IPS-NIHi11 (cell line): ENCODE measurements at places on chromosomes 4 and X.

- DNase-seq = no peak
Measured at GRCh38 chr4:176300565-176300964, 19.2 kb upstream of the SPCS3 start.

DNA sequence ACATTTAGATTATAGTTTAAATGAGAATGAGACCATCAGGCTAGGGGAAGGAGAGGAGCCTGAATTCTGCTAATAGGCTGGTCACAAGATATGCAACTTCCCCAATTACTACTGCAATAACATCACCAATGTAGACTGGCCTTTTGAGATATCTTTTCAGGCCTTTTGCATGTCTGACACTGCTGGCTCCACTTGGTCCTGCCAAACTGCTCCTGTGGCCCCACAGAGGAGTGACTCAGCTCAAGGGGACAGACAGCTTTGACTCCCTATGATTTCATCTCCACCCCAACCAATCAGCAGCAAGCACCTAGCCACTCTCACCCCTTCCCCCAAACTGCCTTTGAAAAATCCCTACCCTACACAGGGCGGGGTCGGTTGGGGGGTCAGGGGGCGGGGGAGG is 22.8 kb downstream of the GPRIN3 start:
- no peak for DNase-seq

GRCh38 chrX:110003167-110004156 is 548 bp downstream of the TMEM164 start:
- no peak for DNase-seq

GRCh38 chrX:317424-318067 is 1.1 kb downstream of the GTPBP6 start:
- DNase-seq = peak; percentile 96

DNA sequence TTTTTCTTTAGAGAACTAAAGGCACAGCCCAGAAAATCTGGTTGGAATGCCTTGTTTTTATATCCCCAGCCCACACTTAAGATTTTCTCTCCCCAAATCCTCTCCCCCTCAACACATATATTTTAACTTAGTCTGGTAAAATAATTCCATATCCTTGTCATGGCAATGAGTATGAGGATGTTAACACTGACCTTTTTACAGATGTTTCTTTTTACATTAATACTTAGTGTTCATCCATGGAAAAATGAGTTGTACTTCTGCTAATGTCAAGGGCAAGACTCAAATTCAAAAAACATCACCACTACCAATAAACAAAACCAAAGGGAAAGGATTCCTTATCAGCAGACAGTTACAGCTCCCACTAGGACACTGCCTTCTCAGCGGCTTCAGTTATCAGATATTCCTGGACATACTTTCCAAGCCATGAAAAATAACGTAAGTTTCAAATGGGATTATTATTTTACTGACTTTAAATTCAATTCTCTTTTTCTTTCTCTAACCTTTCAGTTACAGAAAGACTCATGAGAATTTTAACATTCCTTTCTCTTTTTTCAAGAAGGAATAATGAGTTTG is 83.3 kb downstream of the RASL11B start:
- DNase-seq = no peak

DNA sequence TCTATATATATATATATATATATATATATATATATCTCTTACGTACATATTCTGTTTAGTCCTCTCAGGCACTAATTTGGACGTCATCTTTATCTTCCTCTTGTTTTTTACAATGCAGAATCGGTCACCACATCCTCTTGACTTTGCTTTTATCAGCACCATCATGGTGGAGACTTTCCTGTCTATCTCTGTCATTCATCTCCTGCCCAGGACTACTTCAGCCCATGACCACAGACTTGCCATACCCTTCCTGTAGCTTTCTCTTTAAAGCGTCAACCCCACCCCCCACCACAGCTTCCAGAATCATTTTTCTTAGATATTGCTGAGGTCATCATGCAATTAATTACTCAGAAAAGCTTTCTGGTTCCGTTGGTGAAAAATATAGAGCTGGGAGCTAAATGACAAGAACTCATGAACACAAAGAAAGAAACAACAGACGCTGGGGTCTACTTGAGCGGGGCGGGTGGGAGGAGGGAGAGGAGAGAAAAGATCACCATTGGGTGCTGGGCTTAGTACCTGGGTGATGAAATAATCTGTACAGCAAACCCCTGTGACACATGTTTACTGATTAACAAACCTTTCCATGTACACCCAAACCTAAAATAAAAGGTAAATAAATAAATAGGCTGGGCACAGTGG is 30.5 kb upstream of the PRKX start:
- no peak for DNase-seq

GRCh38 chr4:112731715-112732114 is 94.8 kb downstream of the LARP7 start:
- no peak for DNase-seq

GRCh38 chr4:2441393-2442174 is 22.8 kb downstream of the CFAP99 start:
- DNase-seq = peak; percentile 93

GRCh38 chrX:52923781-52924241 is 26.7 kb downstream of the FAM156B start:
- DNase-seq = no peak

DNA sequence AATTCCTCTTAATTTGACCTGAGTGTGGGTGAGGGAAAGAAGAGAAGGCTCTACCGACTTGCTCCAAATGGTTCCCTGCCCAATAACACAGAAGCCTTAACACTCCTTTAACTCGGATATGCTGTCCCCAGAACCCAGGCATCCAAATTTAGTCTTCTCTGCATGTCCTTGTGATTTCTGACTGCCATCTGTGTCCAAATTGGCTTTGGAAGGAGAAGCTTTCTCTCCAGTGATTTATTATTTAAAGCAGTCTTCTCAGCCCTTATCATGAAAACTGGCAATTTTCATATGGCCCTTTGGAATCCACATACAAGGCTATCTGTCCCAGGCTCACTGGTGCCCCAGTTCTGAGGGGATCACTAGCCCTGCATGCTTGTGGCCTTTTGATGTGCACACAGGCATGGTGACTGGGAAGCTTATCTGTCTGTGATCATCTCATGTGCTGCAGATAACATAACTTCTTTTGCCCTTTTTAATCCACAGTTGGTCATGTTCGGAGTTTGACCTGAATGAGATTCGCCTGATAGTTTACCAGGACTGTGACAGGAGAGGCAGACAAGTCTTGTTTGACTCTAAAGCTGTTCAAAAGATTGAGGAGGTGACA is 56.7 kb downstream of the FNIP2 start:
- DNase-seq = no peak

DNA sequence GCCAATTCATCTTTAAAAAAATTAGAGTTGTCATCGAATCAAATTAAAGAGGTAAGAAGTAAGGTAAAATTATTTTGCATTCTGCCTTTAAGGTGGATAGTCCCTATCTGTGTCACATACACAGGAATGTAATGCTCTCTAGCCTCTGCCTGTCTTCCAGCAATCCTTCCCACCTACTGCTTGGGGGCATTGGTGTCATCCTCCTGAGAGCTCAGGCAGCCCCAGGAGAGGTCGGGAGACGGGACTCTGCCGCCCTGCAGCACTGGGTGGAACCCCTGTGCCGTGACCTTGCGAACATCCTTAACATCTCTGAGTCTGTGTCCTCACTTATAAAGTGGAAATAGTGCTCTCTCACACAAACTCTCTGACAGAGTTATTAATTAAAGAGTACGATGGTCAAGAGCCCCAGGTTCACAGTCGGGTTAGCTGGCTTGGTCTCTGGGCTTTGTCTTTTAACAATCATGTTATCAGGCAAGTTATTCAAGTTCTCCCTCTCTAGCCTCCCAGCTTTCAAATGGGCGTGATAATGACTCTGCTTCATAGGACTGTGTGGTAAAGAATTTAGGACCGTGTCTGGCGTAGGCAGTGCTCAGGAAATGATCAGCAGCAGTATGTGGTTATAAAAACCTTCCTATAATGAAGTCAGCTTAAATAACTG is 10.2 kb downstream of the TLR3 start:
- DNase-seq = peak; percentile 26

- no peak for DNase-seq
Measured at GRCh38 chr4:144259285-144259684, 118.8 kb upstream of the GYPA start.

GRCh38 chr4:54942721-54943120 is 182.7 kb downstream of the KDR start:
- no peak for DNase-seq

DNA sequence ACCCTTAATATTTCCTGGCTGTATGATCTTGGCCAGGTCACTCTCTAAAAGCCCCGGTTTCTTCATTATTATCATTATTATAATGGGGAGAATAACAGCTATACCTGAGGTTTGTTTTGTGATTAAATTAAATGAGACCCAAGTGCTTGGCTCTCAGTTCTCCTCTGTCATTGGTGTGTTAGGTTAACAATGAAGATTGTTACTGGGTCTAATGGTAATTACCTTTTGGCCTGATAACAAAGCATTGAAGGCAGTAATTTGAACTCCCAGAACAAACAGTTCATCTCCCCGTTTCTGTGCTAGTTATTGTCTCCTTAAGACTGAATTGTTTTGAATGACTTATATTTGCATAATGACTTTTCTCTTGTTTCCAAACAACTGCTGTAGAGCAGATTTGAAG is 6.8 kb upstream of the ANAPC4 start:
- no peak for DNase-seq

DNA sequence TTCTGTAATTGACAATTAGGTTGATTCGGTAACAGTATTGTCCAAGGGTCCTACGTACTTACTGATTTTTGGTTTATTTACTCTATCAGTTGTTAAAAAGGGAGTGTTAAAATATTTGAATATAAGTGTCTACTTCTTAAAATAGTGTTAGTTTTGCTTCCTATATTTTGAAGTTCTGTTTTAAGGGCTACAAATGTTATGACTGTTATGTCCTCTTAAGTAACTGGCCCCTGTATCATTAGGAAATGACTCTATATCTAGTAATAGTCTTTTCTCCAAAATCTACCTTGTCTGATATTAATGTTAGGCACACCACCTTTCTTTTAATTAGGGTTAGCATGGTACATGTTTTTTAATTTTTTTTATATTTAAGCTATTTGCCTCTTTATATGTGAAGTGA is 30.1 kb downstream of the ANKRD50 start:
- no peak for DNase-seq

DNA sequence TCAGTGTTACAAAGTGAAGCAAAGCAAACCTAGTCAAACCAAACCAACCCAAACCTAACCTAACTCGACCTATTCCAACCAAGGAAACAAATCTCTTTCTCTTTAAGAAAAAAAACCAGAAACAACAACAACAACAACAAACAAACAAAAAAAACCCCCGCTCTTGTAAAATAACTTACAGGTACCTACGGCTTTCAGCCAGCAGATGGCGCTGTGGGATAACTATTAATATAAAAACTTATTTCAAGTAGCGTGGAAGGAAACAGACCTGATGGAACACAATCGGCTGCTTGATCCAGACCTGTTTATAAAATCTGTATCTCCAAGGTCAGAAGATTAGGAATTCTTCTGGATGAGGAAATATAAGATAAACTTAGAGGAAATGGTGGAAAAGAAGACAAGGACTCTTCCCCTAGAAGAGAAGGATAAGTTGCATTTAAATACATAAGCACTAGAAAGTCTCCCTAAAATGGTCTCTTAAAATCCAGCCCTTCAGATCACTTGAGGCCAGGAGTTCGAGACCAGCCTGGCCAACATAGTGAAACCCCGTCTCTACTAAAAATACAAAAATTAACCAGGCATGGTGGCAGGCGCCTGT is 34.4 kb upstream of the CDKL5 start:
- peak; percentile 24 for DNase-seq
